MM.1S (cell line): ENCODE measurements at places on chromosomes 2 and 18.

- DNase-seq, result no peak
- no peaks in the 10 kb centered on the region for H3K4me1 ChIP-seq
- H3K4me3 ChIP-seq, result no peak overlapping the region
- H3K36me3 ChIP-seq, result no peaks in the 10 kb centered on the region
These were observed 319.0 kb upstream of the PKDCC start for GRCh38 chr2:41728788-41729338.

GRCh38 chr2:21787941-21788340 is 664.2 kb downstream of the TDRD15 start:
- no peak overlapping the region for H3K27ac ChIP-seq
- DNase-seq, result no peak
- no peaks in the 10 kb centered on the region for H3K4me1 ChIP-seq
- H3K4me3 ChIP-seq, result no peak overlapping the region
- no peaks in the 10 kb centered on the region for H3K36me3 ChIP-seq

DNA sequence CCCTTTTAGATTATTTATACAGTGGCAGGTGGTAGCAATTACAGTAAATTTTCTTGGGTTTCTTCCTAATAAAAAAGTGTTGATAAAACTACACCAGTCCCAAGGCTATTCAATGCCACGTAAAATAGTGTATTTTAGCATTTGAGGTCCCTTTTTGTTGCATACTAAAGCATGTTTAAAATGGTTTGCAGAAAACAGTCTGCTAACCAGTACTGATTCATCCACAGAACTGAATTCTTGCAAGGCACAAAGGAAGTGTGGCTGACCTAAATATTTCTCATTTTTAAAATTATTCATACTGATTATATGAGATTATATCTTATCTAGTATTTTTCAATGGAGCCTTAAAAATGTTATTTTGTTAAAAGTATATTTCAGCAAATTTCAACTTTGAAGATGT is 98.1 kb downstream of the SMAD2 start:
- no peak overlapping the region for H3K4me3 ChIP-seq
- no peaks in the 10 kb centered on the region for H3K4me1 ChIP-seq
- H3K36me3 ChIP-seq, result no peaks in the 10 kb centered on the region
- no peaks in the 10 kb centered on the region for H3K27me3 ChIP-seq
- no peak for DNase-seq

- no peaks in the 10 kb centered on the region for H3K4me1 ChIP-seq
- no peak for DNase-seq
- H3K36me3 ChIP-seq, result no peaks in the 10 kb centered on the region
- H3K27me3 ChIP-seq, result no peaks in the 10 kb centered on the region
These were observed 148.4 kb upstream of the ACVR2A start for GRCh38 chr2:147696426-147696825.

GRCh38 chr2:212330263-212330662 is 208.3 kb downstream of the ERBB4 start:
- H3K27me3 ChIP-seq, result no peaks in the 10 kb centered on the region
- no peaks in the 10 kb centered on the region for H3K36me3 ChIP-seq
- H3K27ac ChIP-seq, result no peak overlapping the region

GRCh38 chr18:64091526-64091925 is 57.4 kb downstream of the LINC00305 start:
- H3K4me3 ChIP-seq, result no peak overlapping the region
- H3K27me3 ChIP-seq, result no peaks in the 10 kb centered on the region
- H3K36me3 ChIP-seq, result no peaks in the 10 kb centered on the region

DNA sequence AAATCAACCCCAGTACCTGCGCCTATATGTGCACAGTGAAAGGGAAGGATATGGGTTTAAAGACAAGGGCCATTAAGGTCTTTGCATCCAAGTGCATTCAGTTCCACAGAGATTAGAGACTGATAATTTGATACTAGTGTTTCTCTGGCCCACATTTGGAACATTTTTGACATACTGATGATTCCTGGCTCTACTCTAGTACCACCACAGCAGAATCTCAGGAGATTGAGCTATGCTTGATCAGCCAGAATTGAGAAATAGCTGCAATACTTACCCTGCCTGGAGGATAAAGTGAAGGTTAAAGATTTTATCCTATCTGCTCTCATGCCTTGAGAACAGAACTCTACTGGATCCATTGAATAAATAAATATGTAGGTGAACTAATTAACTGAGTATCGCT is 1267.8 kb downstream of the SUCLG1 start:
- H3K27me3 ChIP-seq, result no peaks in the 10 kb centered on the region
- no peaks in the 10 kb centered on the region for H3K36me3 ChIP-seq
- no peak for DNase-seq
- no peak overlapping the region for H3K4me3 ChIP-seq
- no peaks in the 10 kb centered on the region for H3K4me1 ChIP-seq

DNA sequence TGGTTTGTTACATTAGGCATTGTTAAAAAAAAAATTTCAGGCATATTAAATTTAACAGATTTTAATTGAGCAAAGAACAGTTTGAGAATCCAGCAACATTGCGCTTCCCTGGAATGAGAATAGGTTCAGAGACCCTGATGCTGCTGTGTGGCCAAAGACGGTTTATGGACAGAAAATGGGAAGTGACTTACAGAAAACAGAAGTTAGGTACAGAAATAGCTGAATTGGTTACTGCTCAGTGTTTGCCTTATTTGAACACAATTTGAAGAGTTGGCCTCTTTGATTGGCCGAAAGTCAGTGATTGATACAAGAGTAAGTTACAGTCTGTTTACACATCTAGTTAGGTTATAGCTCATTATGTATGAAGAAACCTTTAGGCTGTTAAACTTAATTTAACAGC is 6.0 kb upstream of the NEDD4L start:
- H3K27ac ChIP-seq, result no peak overlapping the region
- no peaks in the 10 kb centered on the region for H3K4me1 ChIP-seq
- no peak overlapping the region for H3K4me3 ChIP-seq
- H3K36me3 ChIP-seq, result no peaks in the 10 kb centered on the region
- no peak for DNase-seq
- no peaks in the 10 kb centered on the region for H3K27me3 ChIP-seq

- H3K27me3 ChIP-seq, result no peaks in the 10 kb centered on the region
- no peak for DNase-seq
- no peaks in the 10 kb centered on the region for H3K36me3 ChIP-seq
- no peaks in the 10 kb centered on the region for H3K4me1 ChIP-seq
These were observed 1004.4 kb upstream of the CDH2 start for GRCh38 chr18:29181151-29181901.
